ENCODE measurements at places on chromosomes 1 and 21. TPM values are rescaled to one million over a fixed set of nuclear protein-coding genes. Genes with fewer than 3 reads are reported as not detected.

Gene WNT4
- total RNA-seq = not detected

DNA sequence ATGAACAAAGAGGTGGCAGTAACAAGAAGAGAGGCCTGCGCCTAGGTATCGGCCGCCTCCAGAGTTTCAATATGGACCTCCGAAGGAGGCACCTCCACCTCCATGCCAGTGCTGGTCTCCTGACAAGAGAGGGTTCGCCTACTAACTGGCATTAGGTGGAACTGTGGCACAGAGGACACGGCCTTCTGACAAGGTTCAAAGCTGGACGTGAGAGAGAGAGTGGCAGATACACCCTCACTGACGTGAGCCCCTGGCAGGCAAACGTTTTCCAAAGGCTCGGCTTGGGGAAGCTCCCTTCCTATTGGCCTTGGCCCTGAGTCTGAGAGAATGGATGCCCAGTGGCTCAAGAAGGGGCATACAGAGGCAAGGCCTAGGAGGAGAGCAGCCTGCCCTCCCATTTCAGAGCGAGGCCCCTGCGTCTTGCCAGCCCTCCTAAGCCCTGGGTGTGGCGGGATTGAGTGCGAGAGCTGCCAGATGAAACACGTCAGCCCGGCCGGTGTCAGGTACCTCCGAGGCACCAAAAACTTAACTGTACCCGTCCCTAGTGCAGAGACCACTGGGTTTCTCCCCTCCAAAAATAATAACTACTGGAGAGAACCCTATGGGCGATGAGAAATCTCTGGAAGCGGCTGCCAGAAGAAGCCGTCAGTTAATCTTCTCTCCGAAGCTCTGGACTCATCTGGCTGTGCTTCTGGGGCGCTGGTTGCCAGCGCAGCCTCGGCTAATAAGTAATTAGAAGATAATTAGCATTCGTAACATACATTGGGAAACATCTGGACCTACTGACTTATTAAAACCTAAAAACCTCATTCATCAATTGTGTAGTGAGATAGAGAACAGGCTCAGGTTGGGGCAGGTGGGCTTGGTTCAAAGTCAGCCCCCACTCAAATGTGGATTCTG lies 283.6 kb downstream of the NPHP4 start:
- H3K27me3 ChIP-seq = peaks cover 25% of the 10 kb centered on the region
- H3K4me3 ChIP-seq = no peak overlapping the region
- H3K27ac ChIP-seq = no peak overlapping the region
- no peaks in the 10 kb centered on the region for H3K36me3 ChIP-seq
- H3K4me1 ChIP-seq = no peaks in the 10 kb centered on the region

DNA sequence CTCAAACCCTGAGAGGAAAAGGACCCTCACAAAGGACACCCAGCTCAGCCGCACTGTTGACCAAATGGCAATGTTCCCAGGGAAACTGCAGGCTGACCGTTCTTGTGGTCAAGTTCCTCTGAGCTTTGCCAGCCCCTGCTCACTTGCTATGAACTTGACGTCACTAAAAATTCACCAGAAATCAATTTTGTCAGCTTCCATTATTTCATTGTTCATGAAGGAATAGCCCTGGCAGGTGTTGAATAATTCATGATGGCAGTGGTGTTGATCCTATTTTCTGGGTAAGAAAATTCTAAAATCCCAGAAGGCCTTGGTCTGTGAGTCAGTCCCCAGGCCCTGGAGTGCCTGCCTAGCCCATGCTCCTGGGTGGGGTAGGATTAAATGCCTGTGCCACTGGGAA lies 318.9 kb downstream of the ZNF326 start:
- no peaks in the 10 kb centered on the region for H3K27me3 ChIP-seq
- DNase-seq = no peak
- H3K4me1 ChIP-seq = no peaks in the 10 kb centered on the region
- H3K27ac ChIP-seq = no peak overlapping the region
- H3K4me3 ChIP-seq = no peak overlapping the region

Gene UMODL1
- not detected for total RNA-seq

- no peaks in the 10 kb centered on the region for H3K4me1 ChIP-seq
- H3K27ac ChIP-seq = no peak overlapping the region
Observed at GRCh38 chr1:177024623-177025022, 139.9 kb downstream of the ASTN1 start.

Gene FMN2
- not detected for total RNA-seq

DNA sequence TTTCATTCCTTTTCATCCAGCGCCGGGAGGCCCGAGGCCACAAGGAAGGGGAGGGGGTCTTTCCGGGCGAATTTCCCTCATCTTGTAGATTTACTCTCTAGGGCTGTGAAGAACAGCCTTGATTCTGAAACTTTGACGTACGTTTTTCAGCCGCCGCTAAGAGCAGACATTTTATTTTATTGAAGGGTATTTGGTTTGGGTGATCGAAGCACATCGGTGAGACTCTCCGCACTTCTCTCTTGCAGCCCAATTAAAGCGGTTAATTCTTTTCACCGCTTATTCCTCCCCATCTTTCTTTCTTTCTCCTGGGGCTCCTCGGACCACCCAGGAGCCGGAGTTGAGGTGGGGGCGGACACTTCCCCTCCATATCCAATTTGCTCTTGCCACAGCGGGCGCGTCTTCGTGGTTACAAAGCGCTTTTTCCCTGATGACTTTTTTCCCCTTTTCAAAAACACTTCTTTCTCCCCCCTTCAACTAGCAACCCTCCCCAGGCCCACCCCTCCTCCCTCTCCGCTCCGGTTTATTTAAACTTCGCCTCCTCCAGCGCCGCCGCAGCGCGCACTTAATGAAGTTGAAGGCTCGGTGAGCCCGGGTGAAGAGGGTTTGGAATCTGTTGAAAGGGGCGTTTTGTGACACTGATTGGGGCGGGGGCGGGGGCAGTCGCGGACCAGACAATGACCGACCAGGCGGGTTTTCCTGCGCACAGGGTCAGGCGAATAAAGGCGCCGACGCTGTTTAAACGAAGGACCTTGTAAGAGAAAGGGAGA lies 5.9 kb downstream of the FOXD2 start:
- H3K4me1 ChIP-seq = peaks cover 12% of the 10 kb centered on the region
- H3K36me3 ChIP-seq = no peaks in the 10 kb centered on the region

GRCh38 chr1:178465011-178465410 lies 31.8 kb downstream of the CLEC20A start:
- no peak overlapping the region for H3K27ac ChIP-seq
- H3K4me3 ChIP-seq = no peak overlapping the region
- peaks cover 6% of the 10 kb centered on the region for H3K4me1 ChIP-seq
- DNase-seq = no peak

Gene MAP3K21
- total RNA-seq = 0.17 TPM

GRCh38 chr1:158121604-158122254 lies 59.0 kb upstream of the CD1D start:
- H3K27me3 ChIP-seq = peaks cover 16% of the 10 kb centered on the region
- no peak overlapping the region for H3K4me3 ChIP-seq
- no peaks in the 10 kb centered on the region for H3K4me1 ChIP-seq
- DNase-seq = no peak
- H3K36me3 ChIP-seq = no peaks in the 10 kb centered on the region

- H3K4me1 ChIP-seq = no peaks in the 10 kb centered on the region
- H3K27me3 ChIP-seq = no peaks in the 10 kb centered on the region
- no peaks in the 10 kb centered on the region for H3K36me3 ChIP-seq
- H3K4me3 ChIP-seq = no peak overlapping the region
Observed at GRCh38 chr1:61523229-61523628, 201.7 kb downstream of the TM2D1 start.
